ENCODE measurements at places on chromosomes 2 and 18.

DNA sequence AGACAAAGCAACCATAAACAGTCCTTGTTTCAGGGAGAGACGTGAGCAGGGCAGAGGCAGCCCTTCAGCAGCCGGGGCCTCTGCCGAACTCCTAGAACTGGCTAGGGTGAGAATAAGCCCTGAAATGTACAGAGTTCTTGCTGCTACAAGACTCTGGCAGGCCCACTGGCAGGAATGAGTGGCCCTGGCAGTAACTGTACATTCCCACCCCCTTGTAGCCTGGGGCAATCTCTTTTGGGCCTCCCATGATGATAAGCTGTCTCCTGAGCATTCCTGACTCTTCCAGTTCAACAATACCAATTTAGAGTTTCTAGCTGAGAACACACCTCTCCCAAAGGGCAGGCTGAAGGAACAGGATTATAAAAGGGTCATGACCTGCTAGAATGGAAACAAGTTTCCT, 54.3 kb downstream of the HAUS1 start:
- DNase-seq, result no peak

- no peak for DNase-seq
Observed at GRCh38 chr2:187447336-187447735, 716 bp downstream of the CALCRL start.

DNA sequence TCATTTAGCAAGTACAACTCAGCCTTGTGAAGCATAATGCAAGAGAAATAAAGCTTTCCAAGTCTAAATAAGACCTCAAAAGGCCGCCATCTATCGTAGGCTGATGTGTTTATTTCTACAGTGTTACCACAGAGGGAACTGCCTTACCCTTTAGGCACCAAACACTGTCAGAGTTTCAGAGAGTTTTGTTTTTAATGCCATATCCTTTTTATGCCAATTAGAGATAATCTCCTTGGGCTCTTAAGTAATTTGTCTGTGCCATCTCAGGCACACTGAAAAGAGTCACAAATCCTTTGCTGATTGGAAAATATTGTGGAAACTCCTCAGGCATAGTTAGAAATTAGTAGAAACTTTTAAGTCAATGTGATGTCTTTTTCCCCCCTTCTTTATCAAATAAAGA, 797.1 kb downstream of the SLC4A3 start:
- DNase-seq, result no peak

DNA sequence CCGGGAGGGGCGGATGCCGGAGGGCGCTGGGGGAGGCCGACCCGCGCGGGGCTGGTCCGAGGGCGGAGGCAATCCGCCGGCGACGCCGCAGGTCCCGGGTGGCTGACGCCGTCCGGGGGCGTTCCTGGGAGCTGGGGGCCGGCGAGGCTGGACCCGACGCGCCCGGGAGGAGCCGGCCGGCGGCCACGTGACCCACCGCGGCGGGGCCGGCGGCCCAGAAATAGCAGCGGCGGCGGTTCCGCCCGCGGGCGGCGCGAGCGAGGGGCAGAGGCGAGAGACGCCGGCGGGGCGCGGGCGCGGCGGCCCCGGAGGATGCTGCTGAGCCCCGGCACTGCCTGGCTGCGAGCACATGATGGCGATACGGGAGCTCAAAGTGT, at the start of gene RAB31:
RAB31 (plus strand) TSS at position 245 of the 377 bp plus-strand sequence; CDS start at position 350, 105 bp downstream.
- DNase-seq, result peak; percentile 23

- DNase-seq, result no peak
Observed at GRCh38 chr2:195734395-195734794, 77.4 kb downstream of the SLC39A10 start.

GRCh38 chr2:226725126-226725860, 74.3 kb downstream of the IRS1 start:
- DNase-seq, result no peak

DNA sequence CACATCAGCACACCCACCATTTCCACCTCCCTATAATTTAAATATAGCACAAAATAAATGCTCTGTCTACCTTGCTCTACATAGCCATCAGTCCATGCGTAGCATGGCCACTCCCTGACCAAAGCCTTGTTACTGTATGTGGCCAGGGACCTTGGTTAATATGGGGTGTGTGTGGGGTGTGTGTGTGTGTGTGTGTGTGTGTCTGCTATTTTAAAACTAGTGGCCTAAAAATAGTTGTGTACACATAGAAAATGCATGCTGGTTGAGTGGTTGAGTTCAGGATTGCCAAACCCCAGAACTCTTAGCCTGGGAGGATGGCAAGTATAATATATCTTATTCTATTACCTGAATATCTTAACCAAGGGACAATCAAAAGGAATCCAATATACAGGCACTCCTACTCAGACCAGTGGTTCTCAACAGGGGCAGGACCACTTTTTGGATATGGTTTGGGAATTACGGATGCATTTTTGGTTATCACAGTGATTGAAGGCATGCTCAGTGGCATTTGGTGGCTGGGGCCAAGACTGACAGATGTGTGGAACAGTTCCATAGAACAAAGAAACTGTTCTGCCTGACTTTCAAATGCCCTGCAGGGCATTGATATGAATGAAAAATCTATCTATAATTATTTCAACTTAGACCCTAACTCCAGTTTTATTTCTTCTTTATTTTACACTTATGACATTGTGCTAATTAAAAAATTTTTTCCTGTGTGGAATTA, 72.3 kb upstream of the PSME4 start:
- no peak for DNase-seq

- no peak for DNase-seq
Observed at GRCh38 chr2:70851704-70852103, 16.1 kb upstream of the CD207 start.

GRCh38 chr2:168181825-168182224, 65.6 kb downstream of the STK39 start:
- peak; percentile 34 for DNase-seq

DNA sequence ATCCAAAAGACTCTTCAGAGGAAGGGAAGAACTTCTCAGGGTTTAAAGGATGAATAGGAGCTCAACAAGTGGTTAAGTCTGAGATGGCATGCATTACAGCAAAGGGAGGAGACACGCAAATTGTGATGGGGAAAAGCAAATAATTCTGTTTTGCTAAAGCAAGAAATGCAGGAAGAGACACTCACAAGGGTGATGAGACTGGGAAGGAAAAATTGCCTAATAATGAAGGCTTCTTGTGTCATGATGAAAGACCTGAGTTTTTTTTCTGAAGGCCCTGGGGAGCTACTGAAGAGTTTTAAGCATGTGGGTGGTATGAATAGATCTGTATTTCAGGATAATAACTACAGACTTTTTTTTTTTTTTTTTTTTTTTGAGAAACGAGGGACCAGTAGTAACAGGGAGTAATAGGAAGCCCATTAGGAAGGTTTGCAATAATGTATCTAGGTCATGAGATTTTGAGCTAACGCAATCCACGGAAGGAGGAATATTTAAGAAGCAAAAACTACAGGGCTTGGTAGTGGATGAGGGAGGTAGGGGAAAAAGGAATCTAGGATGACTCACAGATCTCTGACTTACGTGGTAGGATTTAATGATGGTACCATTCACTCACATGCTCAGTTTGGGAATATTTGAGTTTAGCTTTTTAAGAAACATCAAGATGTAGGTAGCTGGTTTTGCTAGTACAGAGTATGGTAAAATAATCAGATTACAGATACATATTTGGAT, 16.0 kb upstream of the SERPINB3 start:
- no peak for DNase-seq

DNA sequence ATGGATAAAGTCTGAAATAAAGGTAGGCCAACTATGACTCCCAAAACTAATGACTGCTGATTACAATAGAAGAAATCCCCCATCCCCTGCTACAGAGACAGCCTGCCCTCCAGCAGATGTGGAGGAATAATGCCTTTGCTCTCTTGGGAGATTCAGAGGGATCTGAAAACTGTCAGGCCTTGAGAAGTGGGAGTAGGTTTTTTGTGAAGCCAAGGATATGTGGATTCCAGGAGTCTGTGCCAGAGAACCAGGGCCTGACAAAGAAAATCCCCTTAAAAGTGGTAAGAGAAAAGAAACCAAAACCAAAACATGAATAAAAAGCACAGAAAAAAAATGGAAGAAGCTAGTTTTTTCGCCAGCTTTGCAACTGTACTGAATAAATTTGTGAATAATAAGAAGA, 397.6 kb downstream of the ZNF521 start:
- no peak for DNase-seq

DNA sequence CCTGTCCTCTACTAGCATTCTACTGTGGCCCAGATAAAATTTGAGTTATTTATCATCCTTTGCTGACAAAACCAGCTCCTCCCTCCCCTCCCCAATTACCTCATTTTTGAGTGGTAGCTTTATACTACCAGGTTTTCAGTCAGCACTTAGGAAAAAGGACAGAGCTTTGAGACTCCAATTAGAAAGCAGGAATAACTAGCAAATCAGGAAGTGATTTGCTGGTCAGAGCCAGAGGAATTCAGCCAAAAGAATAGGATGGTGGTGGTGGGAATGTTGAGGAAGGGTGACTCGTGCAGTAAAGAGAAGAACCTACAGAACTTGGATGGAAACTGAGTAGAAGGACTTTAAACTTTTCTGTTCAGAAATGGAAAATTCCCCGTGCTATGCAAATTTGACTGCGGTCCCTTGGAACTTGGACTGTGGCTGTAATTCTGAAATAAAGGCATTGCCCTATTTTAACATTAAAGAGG, 3.7 kb downstream of the MYL12B start:
- DNase-seq, result no peak

- DNase-seq, result no peak
Observed at GRCh38 chr2:231196592-231196991, 1.8 kb upstream of the ARMC9 start.

DNA sequence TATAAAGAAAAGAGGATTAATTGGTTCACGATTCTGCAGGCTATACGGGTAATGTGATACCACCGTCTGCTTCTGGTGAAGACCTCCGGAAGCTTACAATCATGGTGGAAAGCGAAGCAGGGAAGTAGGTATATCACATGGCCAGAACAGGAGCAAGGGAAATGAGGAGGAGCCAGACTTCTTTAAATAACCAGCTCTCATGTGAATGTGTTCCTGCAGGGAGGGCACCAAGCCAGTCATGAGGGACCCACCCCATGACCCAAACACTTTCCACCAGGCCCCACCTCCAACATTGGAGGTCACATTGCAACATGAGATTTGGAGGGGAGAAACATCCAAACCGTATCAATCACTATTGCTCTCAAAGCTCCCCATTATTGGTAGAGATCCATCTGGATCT, 61.8 kb downstream of the EFEMP1 start:
- no peak for DNase-seq

DNA sequence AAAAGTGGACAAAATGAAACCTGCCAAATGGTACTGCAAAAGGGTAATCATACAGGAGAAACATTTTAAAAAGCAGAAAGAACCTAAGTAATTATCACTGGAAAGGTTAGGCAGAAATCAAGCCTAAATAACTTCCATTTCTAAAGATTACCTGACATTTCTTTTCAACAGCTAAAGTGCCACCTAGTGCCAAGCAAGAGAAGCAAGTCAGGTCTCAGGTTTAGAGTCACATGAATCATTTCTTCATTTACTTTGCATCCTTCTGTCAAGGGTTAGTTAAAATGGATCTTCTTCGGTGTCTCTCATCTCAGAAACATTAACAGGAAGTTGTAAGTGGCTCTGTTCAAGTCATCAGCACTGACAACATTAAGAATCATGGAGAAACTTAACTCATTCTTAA, 90.3 kb downstream of the AKAIN1 start:
- peak; percentile 6 for DNase-seq

- DNase-seq, result no peak
Observed at GRCh38 chr2:56239437-56239836, 55.6 kb downstream of the CCDC85A start.

DNA sequence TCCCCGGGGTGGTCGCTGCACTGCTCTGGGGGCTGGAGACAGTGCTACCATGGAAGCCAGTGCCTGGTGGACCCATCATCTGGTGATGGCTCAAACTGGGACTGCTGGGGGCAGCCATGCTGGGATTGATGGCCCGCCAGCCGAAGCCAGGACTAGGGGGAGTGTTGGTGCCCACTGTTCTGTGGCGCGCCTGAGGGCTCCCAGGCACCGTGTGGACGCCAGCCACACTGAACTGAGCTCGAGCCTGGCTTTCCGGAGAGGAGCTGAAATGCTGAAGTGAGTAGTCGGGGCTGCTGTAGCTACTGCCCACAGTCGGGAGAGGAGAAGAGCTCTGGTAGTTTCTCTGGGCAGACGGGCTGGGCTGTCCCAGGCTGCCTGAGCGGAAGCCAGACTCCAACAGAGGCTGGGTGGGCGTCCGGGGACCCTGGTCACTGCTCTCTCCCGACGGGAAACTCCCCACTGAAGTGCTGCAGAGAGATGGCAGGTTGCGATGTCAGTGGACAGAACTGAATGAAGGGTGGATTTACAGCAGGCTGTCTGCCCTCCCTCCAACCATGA, 184.4 kb downstream of the TNS1 start:
- DNase-seq, result no peak

DNA sequence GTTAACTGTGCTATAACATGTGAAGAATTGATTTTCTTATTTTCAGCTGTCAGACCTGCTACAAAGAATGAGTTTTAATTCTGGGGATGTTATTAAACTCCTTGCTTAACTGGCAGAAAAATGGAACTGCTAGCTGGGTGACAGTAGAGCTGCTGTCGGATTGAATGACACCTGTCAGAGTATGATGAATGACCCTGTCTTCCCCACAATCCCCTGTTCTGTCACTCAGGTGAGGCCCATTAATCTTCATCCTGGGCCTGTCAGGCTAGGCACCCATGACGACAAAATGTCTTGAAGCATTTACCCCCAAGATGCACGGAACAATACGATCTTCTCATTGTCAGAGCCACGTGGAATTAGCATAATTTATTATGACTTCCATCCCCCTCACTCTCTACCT, 129.9 kb upstream of the ETAA1 start:
- no peak for DNase-seq

GRCh38 chr2:229627728-229628127, 86.6 kb downstream of the DNER start:
- no peak for DNase-seq

DNA sequence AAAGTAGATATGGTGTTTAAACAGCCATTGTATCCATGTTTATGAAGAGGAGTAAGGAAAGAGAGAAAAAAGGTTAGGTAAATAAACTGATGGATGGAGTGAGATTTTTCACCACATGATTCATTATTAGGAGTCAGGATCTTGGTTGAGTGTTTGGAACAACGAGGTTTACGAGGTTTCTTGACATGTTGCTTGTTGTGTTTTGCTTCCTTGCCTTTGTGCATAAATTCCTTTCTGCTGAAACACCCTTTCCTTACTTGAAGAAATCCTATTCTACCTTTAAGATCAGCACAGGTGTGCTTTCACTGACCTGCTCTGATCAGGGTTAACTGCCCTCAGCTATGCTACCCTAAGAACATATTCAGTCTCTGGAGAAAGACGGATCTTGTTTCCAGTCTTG, 66.6 kb downstream of the EFEMP1 start:
- no peak for DNase-seq

GRCh38 chr2:130813722-130814121, 23.0 kb upstream of the ARHGEF4 start:
- DNase-seq, result no peak

DNA sequence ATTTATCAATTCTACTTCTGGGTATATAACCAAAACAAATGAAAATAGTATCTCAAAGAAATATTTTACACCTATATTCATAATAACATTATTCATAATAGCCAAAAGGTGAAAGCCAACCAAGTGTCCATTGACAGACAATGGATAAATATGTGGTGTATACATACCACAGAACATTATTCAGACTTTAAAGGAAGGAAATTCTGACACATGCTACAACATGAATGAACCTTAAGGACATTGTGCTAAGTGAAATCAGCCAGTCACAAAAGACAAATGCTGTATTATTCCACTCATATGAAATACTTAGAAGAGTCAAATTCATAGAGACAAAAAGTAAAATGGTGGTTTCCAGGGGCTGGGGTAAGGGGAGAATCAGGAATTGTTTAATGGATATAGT, 370.5 kb upstream of the CHAC2 start:
- no peak for DNase-seq

GRCh38 chr18:159037-159652, 788 bp downstream of the USP14 start:
- peak; percentile 7 for DNase-seq

Data from NCI-H345 (cell line).